ENCODE measurements at places on chromosomes 6 and 20.

DNA sequence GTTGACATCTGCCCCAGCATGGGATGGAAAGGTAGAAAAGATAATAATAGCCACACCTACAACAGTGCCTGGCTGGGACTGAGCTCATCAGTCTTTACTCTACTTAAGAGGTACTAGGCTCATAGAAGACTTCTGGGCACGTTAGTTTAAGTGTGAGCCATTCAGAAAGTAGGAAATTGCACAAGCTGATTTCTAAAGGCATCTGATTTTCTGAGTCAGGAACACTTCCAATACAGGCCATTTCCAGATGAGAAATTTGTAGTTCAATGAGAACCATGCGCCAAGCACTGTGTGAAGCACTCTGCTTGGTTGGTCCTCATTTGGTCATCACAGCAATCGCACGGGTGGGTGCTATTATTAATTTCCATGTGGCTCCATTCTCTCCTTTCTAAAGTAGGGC is 42.3 kb downstream of the MOCS1 start:
- DNase-seq, result no peak

GRCh38 chr6:119274197-119274595 is 75.4 kb downstream of the MAN1A1 start:
- peak; percentile 9 for DNase-seq

- peak; percentile 58 for DNase-seq
Observed at GRCh38 chr6:107488875-107489635, 862 bp upstream of the SOBP start.

DNA sequence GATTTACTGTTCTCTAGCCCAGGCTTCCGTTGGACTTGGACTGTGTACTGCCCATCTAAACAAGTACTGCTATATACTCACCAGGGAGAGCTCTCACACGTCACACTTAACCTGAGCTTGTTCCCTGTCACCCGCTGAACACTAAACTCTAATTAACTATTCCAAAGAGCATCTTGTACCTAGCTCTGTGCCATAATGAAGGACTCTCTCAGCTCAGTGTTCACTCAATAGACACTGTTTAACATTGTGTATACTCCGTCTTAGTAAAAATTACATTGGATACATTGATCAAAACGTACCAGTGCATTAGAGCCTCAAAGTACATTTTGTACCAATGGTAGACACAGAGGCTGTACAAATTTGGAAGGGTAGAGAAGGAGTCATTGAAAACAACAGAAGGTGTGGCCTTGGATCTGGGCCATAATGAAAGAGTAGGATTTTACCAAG is 55.4 kb upstream of the EPHA7 start:
- no peak for DNase-seq

DNA sequence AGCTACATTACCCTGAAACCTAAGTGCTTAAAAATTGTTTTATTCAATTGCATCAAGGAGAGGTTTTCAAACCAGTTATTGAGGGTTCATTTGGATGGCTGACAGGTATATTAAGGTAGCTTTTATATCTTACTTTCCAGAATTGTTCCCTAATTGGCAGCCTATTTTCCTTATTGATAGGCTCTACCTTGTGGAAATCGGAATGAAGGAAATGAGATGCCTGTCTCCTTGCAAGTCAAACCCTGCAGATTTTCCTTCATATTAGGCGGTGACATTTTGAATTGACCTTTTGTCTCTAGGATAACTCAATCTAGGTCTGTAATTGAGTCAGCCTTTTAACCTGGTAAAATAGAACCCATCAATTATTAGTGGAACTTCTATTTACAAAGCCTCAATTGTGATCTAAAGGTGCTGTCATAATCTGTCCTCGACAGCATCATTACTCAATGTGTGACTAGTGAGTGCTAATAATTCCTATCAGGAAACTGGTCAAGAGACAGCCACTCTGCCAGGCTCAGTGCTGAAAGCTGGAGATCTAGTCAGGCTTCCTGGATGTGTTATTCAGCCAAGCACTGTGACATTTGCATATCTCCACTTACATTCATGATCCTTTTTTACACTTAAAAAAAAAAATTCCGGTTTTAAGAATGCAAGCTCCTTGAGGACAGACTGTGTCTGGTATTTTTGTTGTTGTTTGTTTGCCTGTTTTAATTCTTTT is 20.1 kb downstream of the OPRM1 start:
- no peak for DNase-seq

DNA sequence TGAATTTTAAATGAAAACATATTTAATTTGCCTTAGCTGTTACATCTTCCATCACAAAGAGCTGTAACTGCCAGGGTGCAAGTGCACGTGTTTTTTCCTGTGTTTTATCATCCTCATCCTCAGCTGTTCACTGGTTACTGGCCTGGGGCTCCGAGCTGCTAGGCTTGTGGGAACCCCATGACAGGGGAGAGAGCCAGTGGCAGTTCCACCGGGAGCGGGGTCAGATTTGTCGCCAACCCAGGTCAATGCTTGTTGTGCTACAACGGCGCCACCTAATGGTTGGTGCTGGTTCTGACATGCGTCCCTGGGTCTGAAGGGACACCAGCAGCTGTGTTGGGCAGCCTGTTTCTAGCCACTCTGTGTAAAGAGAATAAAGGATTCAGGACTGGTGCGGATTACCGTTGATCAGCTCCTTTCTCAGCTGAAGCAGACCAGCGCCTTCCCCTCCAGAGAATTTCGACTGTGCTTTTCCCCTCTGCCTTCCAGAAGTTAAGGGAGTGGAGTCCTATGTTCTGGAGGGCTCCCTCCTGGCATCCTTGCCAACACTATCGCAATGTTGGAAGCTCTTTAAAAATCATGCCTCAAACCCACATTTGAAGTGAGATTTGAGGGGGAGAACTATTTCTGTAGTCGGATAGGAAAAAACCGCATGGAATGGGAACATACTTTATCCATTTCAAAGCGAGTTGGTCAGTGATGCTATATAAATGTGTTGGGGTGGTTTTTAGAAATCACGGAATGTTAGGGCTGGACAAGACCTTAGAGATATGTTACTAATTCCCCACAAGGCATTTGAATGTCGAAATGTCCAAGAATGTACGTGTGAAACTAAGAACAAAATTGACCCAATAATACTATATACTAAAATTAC is 32.1 kb downstream of the SUMO4 start:
- peak; percentile 56 for DNase-seq

- DNase-seq, result no peak
Observed at GRCh38 chr20:63829603-63829944, 1.5 kb downstream of the ZBTB46 start.

DNA sequence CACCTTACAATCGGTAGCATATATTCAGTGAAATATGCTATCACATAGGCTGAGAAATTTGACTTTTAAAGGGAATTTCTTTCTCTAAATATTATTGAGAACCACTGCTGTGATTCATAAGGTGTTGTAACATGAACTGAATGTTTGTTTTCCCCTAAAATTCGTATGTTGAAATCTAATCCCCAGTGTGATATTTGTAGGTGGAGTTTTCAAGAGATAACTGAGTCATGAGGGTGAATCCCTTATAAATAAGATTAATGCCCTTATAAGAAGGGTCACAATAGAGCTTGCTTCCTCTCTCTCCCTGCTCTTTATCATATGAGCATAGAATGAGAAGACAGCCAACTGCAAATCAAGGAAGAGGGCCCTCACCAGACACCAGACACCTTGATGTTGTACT is 64.8 kb downstream of the LMBRD1 start:
- DNase-seq, result no peak

GRCh38 chr20:54029643-54030042 is 40.8 kb downstream of the BCAS1 start:
- DNase-seq, result no peak

DNA sequence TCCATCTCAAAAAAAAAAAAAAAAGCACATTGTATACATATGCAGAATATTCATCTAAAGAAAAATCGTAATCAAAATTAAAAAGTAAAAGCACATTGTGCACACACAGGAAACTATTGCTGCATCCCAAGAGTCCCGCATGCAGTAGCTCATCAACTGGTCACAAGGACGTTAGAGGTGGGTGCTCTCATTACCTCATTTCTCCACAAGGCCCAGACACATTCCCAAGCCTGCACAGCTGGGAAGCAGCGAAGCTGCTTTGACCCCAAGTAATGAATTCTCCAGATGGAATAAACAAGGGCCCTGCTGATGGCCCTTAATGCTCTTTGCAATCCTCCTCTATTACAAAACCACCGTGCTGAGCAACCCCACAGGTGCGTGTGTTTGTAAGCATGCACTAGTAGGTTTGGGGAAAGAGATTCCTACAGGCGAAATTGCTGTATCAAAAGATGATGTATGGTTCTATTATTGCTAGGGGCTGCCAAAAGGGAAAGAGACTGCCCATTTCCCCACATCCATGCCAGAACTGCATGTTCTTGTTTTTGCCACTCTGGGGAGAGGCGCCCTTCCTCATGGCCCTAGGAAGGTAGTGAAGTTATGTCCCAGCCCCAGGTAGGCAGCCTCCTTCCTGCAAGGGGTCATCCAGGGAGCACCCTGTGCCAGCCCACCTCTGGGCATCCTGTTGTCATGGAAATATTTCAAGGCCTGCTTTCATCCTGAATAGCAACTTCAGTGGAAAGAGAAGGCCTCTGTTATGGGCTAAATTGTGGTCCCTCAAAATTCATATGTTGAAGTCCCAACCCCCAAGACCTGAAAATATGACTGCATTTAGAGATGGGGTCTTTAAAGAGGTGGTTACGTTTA is 34.6 kb upstream of the PTGIS start:
- no peak for DNase-seq

GRCh38 chr20:50506270-50506579 is 4.0 kb upstream of the PTPN1 start:
- no peak for DNase-seq

- no peak for DNase-seq
Observed at GRCh38 chr6:35142588-35143569, 1.7 kb upstream of the TCP11 start.

- no peak for DNase-seq
Observed at GRCh38 chr6:102853249-102853955, 1459.9 kb downstream of the GRIK2 start.
